ENCODE measurements at places on chromosomes 12 and 14. TPM values are rescaled to one million over a fixed set of nuclear protein-coding genes. Genes with fewer than 3 reads are reported as not detected.

Gene ABCC9
- polyA plus RNA-seq, result 30.3 TPM

Gene STAB2
- polyA plus RNA-seq, result 1.9 TPM

Gene UTP20
- polyA plus RNA-seq, result 22.3 TPM

DNA sequence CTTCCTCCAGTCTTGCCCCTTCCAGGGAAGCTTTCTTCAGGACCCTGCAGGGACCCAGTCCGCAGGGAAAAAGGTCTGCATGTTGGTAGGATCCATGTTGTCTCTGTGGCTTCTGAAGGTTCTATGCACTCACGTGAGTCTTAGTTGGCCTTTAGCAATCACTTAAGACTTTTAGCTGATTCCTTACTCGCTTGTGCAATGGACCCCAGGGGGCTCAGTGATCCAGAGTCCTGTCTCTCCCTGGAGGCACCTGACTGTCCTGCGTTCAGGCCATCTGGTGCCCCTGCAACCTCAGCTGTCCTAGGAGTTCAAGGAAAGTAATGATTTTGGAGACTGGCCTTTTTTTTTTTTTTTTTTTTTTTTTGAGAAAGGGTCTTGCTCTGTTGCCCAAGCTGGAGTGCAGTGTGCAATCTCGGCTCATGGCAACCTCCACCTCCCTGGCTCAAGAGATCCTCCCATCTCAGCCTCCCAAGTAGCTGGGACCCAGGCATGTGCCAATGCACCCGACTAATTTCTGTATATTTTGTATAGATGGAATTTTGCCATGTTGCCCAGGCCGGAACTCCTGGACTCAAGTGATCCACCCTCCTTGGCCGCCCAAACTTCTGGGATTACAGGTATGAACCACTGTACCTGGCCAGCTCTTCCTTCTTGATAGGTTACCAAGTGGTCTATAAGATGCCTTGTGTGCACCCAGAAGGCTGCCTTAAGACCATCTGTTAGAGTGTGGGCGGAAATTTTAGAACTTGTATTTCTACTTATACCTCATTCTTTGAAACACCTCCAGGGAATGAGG is 4.6 kb downstream of the IFI27L2 start:
- no peak for DNase-seq

DNA sequence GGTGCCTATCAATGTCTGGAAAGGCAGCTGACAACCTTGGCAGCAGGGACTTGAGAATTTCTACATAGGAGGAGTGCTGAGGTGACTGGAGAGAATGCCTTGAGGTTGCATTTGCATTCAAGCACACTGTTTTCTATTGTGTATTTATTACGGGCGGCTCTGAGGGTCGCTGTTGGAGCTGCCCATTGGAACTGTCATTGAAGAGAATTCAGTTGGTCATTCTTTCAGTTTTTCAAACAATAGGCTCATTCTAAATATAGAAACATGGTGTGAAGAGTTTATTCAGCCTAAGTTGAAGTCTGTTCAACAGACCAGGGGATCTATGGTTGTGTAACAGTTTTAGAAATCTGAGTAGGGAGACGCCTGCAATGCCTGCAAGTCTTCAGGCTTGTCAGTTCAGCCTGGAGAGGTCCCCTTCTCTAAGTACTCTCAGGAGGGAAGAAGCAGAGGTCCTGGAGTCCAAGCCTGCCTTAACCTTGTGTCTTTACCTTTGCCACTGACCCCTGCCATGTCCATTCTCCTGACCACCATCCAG is 9.8 kb upstream of the ABHD12B start:
- no peak for DNase-seq

- DNase-seq, result no peak
Measured at GRCh38 chr14:94691660-94692034, 78.3 kb downstream of the GSC start.

DNA sequence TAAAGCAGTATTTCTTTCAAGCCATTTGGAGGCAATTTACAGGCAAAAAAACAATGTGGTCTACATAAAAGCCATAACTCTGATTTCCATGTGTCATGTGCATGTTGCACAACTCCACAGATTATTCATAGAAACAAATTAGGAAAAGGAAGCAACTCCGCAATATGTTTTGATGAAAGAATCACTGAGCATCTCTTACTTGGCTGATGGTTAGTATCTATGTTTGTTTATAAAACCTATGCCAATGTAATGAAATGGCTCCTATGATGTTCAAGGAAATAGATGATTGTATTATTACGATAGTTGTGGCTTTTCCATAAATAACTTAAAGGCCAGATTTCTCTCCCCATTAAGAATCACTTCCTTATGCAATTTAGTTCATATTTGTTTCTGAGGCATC is 373.7 kb downstream of the CCDC91 start:
- no peak for DNase-seq

DNA sequence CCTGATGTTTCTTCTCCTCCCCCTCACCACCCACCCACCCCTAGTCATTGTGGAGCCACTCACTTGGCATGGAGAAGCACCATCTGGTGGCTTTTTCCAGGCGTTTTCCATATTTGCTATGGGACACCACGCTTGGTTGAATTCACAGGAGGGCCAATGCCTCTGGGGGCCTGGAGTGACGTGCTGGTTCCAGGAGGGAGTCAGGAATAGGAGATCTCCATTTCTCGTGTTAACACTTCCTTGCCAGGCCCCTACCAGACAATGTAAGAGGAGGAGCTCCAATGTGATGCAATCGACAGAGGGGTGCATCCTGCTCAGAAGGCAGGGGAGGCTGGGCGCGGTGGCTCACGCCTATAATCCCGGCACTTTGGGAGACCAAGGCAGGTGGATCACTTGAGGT is 21.6 kb upstream of the TESC start:
- DNase-seq, result no peak

DNA sequence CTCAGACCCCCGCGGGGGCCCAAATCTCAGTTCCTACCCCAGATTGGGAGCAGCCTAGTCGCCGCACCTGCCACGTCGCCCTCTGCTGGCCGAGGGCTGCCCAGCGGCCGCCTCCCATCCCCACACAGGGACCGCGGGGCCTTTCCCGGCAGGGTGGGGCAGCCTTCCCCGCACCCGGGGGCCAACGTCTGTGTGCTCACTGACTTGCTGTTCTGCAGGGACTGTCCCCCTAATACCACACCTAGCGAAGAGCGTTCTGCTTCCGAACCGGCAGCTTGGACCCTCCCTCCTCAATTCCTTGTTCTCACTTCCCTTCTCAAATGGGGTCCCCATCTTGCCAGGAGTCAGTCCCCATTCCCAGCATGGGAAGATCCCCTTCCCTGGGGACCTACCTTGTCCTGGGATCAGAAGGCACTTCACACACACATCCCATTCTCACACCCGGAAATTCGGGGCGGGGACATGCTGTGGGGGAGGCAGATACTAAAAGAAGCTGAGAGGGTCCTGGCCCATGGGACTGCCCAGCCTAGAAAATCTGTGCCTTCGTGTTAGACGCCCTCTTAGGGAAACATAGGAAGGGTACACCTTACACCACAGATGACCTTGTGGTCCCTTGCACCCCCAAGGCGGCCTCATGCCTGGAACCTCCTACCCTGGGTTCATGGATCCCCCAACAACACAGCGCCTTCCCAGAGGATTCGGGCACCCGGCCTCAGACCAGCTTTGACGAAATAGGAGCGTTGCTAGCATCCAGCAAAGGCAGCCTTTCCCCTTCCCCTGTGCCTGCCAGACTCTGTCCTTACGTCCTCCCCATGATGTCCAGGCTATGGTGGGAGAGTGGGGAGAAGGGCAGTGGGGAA is 16.4 kb downstream of the ACVRL1 start:
- no peak for DNase-seq

DNA sequence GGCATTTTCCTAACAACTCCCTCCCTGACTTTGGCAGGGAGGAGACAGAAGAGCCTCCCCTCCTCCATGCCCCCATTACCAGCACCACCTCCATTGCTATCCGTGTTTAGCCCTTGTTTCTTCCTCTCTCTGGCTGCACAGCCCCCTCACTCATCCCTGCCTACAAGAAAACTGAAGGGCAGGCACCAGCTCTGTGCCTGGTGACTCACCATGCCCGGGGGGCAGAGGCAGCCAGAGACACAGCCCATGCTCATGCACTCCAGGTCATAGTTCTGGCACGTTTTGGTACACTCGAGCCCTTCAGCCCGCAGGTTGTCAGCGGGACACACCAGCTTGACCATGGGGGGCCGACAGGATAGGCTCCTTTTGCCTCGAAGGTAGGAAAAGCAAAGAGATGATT is 80.4 kb downstream of the VWF start:
- no peak for DNase-seq
